ENCODE measurements at places on chromosomes 16 and 17.
A peak's percentile ranks its signal among the peaks of the same experiment; 100 is the strongest.

- no peak for DNase-seq
Measured at GRCh38 chr16:57915811-57916488, 55.0 kb downstream of the CNGB1 start.

GRCh38 chr16:89360760-89361435 lies 129.5 kb downstream of the ANKRD11 start:
- no peak for DNase-seq

GRCh38 chr17:79981661-79982101 lies 54.0 kb downstream of the TBC1D16 start:
- DNase-seq: no peak

GRCh38 chr16:56923481-56924091 lies 8.4 kb upstream of the HERPUD1 start:
- DNase-seq: no peak

GRCh38 chr16:82855471-82855870 lies 228.7 kb downstream of the CDH13 start:
- no peak for DNase-seq

- DNase-seq: no peak
Measured at GRCh38 chr17:49414271-49414621, 436 bp downstream of the PHB1 start.

DNA sequence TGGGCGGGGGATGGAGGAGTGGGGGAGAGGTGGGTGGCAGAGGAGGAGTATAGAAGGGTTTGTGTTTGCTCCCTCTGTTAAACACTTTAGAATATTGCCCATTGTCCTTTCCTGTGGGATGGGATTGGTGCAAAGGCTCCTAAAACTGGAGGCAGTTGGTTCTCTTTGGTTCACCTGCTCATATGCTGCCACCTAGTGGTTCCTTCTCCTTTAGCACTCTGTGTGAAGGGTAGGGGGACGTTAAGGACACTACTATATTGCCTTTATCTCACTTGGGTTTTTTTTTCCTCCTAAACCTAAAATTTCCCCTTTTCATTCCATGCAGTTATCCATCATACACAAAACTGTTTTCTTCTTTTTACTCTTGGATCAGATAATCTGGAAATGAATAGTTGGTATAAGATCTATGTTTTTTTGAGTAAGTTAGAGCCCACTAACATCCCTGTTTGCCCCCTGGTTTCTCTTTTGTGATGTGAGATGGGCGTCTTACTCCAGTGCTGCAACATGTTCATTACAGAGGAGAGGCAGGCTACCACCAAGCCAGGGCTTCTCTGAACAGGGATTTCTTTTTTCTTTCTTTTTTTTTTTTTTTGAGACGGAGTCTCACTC lies 23.8 kb downstream of the SNX11 start:
- peak; percentile 97 for DNase-seq

DNA sequence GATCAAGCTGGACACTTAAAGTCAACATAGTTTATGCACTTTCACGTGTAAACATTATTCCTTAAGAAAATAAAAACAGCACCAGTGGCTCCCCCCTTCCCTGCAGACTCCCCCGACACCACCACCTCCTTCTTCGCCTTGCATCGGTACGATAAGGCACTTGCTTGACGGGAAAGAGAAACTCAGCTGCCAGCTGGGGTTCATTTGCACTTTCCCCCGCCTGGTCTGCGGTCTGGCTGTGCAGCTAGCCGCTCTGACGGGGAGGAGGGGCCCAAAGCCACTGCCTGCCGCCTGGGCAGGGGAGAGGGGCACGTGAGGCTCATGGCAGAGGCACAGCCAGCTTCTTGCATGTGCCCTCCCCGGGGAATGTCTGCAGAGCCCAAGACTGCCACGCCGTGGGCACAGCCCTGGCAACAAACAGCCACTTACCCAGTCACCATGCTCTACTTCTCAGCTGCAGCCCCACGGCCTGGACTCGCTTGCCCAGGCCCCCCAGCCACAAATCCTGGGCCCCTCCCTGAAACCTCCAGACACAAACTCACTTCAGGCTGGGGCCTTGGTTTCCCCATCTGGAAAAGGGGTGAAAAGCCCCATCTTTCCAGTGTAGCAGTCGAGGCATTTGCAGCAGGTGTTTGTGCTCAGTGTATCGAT lies 16.5 kb upstream of the PRM1 start:
- peak; percentile 20 for DNase-seq

GRCh38 chr17:67212714-67213417 lies 32.1 kb downstream of the HELZ start:
- no peak for DNase-seq
